Occipital lobe (tissue), 3 donors: ENCODE measurements at places on chromosomes 7 and 10.

DNA sequence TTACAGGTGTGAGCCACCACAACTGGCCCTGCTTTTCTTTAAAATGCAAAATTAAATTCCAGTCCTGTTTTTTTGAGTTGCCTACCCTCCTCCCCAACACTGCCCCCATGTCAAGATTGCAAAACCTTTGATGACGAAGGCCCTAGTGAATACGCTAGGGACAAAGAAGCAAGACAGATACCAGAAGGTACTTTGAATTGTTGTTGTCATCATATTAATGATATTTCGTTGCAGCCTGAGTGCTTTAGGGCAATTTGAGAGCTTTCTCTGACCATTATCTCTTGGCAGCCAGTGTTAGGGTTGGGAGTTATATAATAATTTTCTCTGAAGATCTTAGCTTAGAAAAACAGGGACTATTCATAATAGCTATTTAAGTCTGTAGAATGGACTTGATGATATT lies 7.1 kb downstream of the CCSER2 start:
- no peak for DNase-seq

DNA sequence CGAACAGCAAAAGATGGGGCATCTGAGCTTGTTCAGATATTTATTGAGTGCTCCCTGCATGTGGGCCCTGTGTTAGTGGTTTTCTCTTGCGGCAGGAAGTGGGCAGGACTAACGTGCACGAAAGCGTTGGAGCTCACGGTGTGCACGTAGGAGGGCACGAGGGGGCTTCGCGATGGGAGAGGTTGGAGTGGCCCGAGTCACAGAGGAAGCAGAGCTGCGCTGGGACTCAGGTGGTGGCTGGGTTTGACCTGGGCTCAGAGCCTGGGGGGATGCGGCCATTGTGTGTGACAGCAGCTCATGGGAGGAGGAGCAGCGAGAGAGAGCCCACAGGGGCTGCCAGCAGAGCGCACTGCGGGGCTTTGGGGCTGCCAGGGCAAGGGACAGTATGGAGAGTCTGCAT lies 7.7 kb downstream of the ZSCAN25 start:
- DNase-seq, result no peak

- no peak for DNase-seq
These were observed 146.2 kb downstream of the WDR37 start for GRCh38 chr10:1202343-1202742.

DNA sequence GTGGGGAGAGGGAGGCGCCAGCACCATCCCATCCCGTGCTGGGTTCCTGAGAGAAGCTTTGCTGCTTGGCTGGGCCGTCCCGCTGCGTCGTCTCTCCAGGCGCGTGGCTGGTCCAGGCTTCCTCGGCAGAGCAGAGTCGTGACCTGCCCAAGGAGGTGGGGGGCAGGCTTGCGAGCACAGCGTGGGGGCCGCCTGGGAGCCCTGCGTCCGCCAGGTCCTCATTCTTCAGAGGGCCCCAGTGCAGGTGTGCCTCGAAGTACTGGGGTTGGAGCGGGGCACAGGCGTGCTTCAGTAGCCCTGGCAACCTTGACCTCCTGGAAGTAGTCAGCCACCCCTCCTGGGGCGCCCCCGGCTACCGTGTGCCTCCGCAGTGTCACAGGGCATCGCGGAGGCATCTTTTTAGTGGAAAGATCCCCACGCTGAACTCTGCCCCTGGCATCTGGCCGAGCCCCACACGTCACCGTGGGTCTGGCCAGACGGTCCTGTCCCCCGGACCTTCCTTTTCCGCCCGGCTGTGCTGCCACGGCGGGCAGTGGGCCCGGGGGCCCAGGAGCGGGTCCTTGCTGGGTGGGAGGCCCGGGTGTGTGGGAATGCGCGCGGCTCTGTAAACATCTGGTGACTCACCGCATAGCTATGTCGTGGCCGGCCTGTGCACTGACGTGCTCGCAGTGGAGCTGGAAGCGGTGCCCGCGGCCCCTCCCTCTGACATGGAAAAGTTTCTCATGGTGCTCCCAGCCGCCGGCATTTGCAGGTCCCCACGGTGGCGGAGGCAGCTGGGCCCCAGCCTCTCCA lies 6.4 kb downstream of the MAFK start:
- DNase-seq, result peak; percentile 79

DNA sequence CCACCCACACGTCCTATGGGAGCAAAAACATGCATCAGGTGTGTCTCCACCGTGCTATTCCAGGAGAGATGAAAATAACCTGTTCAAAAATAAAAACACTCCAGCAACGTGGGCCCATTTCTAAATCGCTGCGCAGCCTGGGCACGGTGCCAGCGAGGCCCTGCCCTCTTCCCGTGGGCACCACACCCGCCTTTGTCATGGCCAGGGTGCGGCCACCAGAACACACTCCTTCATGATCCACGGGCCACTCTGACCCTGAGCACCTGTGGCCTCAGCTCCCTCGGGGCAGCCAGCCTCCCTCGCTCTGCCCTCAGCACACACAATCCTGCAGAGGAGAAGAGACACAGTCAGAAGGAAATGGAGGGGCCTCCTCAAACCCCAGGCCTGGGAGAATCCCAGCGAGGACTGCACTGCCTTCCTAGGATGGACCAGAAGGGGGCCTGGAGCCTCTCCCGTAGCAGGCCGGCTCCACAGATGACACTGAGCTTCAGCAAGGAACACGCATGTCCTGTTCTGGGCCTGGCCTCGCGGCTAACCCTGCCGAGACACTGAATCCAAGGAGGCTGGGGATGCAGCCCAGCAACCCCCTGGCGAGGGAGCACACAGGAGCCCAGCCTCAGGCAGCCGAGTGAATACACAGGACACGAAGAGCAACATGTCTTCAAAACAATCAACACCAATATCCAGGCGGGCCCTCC lies 169.0 kb downstream of the MAD1L1 start:
- DNase-seq, result no peak

DNA sequence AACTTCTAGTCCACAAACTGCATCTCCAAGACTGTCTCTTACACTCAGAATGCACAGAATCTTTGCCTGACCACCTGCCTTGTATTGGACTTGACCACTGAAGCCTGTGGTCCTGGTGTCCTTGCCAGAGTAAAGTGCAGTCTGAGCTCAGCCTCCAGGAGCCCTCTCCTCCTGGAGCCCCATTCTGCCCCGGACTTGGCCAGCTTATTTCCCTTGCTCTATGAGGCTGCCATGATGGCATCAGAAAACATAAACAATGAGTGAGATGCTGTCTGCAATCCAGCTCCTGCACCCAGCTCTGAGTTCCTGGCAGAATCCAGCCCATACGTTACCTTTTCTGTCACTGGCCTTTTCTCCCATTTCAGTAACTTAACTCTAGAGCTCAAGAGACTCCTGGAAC lies 494.6 kb downstream of the PLXNA4 start:
- no peak for DNase-seq

DNA sequence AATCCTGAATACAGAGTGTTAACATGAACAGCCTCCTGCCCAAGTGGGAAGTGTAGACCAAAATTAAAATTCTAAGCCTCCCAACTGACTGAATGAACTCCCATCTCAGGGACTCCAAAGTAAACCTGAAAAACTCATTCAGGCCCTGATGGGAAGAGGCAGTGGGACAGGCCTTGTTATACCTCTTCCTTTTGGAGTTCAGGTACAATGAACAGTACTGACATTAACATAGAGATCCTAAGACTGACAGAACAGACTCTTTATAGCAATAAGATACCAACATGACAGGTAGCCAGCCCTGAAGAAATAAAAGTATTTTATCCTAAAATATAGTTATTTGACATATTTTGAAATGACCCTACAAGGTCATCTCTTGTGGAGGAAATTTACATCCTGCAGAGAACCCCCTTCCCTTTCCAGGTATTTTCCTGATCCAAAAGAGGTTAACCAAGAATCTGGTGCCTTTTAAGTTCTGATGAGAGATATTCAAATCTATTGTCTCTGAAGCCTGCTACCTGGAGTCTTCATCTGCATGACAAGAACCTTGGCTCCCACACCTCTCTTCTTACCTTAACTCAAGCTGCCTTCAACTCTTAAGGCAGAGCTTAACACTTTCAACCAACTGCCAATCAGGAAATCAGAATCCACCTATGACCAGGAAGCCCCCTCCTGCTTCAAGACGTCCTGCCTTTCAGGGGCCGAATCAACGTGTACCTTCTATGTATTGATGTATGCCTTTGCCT lies 103.3 kb upstream of the PFKP start:
- no peak for DNase-seq

DNA sequence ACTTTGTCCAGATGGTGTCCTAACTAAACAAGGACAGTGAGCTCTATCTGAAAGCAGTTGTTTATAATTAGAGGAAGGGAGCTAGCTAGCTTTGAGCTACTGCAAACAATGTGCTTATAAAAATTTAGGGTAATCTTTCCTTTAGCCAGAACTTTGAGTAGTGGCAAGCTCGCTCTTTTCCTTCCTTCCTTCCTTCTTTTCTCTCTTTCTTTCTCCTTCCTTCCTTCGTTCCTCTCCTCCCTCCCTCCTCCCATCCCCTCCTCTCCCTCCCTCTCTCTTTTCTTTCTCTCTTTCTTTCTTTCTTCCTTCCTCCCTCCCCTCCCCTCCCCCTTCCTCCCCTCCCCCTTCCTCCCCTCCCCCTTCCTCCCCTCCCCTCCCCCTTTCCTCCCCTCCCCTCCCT lies 520.1 kb downstream of the INHBA start:
- no peak for DNase-seq

- no peak for DNase-seq
These were observed 51.2 kb downstream of the ANLN start for GRCh38 chr7:36440880-36441279.

- no peak for DNase-seq
These were observed 199.9 kb upstream of the DPP6 start for GRCh38 chr7:153852261-153852660.

DNA sequence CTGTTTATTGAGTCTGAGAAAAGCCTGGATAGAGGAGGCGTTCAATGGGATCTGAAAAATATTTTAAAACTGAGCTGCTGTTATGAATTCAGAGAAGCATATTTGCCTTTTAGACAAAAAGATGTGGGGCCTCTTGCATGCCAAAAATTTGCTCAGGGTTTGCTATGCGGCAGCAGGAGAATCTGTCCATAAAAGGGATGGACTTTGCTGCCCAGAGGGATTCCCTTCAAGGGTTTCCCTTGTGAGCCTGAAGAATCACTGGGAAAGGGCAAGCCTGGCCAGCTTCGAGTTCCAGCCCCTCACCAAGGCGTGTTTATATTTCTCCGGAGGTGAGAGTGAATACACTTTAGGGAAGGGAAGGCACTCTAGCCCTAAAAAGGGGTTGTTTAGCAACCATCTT lies 55.5 kb upstream of the CALD1 start:
- no peak for DNase-seq

GRCh38 chr7:7257899-7258692 lies 75.8 kb downstream of the C1GALT1 start:
- DNase-seq, result no peak

DNA sequence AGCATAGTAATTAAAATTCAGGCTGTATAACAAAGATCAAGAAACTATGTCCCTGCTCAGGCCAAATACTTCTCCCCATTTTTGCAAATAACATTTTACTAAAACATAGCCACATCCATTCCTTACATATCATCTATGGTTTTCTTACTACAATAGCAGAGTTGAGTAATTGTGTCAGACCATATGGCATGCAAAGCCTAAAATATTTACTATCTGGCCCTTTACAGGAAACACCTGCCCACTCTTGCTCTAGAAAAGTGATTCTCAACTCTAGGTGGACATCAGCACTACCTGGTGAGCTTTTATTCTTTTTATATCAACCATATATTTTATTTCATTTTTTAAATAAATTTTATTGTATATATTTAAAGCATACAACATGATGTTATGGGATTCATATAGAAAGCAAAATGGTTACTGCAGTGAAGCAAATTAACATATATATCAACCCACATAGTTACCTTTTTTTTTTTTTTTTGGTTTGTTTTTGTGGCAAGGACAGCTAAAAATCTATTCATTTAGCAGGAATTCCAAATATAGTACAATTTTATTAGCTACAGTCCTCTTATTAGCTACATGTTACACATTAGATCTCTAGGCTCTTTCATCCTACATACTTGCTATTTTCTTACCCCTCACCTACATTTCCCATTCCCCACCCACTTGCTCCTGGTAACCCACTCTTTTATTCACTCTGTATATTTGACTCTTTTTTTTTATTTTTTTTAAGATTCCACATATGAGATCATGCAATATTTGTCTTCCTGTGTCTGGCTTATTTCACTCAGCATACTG lies 19.6 kb downstream of the ABI1 start:
- DNase-seq, result no peak

GRCh38 chr10:60894786-60895185 lies 49.2 kb downstream of the RHOBTB1 start:
- DNase-seq, result no peak

DNA sequence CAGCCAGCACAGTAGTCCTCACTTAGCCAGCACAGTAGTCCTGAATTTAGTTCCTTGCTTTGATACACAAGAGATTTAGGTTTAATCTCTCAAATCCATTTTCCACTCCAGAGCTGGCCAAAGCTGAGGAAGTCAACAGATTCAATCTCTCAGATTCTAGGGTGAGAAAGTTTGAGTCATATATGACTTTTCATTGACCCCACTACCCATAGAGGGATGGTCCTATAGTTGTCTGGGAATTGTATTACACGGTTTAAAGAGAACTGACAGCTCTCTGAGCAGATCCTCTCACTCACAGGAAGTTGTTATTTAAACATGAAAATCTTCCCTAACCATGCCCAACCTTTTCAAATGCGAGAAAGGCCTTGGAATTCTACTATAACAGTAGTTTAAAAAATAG lies 641.8 kb upstream of the SEMA3D start:
- no peak for DNase-seq

DNA sequence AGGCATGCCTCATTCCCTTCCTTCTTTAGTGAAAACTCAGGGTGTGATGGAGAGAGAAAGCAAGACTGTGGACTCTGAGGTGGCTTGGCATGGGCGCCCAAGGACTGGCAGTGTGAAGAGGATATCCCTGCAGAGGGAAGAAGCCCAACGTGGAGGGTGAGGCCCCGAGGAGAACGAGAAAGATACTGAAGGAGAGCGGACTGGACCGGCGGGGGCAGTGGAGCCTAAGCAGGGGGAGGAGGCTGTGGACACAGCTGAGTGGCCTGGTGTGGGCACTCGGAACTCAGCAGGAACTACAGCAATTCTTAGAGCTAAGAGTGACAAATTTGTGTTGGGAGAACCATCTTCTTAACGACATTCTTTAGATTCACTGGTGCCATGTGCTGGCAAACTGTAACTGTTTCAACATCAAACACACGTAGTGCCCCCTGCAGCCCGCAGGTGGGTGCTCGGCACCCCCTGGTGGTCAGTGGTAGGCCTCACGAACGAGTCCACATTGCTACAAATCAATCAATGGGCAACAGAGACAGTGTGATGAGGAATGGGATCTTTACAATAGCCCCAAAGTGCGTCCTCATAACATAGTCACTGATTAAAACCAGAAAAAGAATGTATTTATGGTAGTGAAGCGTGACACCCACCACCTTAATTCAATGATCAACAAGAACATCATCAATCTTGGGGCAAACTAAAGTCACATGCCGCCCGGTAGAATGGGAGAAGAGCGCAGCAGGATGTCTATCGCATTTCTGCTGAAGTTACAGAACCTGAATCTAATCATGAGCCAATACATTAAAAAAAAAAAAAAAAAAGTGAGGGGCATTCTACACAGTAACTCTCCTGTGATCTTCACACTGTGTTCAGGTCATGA lies 2.0 kb upstream of the SFTPA1 start:
- no peak for DNase-seq
